ENCODE measurements at places on chromosomes 2 and 18.

DNA sequence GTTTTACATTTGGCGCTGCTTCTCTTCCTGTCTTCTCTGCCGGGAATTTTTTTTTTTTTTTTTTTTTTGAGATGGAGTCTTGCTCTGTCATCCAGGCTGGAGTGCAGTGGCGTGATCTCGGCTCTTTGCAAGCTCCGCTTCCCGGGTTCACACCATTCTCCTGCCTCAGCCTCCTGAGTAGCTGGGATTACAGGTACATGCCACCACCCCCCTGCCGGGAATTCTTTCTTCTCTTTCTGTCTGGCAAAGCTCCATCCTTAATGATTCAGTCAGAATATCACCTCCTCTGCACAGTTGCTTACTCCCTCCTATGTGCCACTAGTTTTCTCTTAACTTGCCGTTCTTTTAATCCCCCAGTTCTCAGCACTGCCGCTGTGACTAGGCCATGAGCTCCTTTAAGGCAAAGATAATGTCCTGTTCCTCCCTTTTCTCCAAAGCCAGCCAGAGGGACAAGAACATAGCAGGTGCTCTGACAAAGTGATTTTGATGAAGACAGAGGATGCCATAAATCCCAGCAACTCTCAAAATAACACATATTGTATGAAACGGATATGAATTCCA lies 112.1 kb upstream of the LRATD1 start:
- no peak for DNase-seq

- no peak for DNase-seq
Measured at GRCh38 chr2:223526106-223526505, 76.1 kb downstream of the SCG2 start.

- no peak for DNase-seq
Measured at GRCh38 chr2:100655446-100655845, 92.7 kb downstream of the PDCL3 start.

GRCh38 chr2:1701020-1701419 lies 43.3 kb downstream of the PXDN start:
- no peak for DNase-seq

GRCh38 chr2:239026711-239027361 lies 179.0 kb downstream of the TWIST2 start:
- DNase-seq: no peak

GRCh38 chr18:59376351-59376935 lies 17.4 kb upstream of the LMAN1 start:
- DNase-seq: no peak

DNA sequence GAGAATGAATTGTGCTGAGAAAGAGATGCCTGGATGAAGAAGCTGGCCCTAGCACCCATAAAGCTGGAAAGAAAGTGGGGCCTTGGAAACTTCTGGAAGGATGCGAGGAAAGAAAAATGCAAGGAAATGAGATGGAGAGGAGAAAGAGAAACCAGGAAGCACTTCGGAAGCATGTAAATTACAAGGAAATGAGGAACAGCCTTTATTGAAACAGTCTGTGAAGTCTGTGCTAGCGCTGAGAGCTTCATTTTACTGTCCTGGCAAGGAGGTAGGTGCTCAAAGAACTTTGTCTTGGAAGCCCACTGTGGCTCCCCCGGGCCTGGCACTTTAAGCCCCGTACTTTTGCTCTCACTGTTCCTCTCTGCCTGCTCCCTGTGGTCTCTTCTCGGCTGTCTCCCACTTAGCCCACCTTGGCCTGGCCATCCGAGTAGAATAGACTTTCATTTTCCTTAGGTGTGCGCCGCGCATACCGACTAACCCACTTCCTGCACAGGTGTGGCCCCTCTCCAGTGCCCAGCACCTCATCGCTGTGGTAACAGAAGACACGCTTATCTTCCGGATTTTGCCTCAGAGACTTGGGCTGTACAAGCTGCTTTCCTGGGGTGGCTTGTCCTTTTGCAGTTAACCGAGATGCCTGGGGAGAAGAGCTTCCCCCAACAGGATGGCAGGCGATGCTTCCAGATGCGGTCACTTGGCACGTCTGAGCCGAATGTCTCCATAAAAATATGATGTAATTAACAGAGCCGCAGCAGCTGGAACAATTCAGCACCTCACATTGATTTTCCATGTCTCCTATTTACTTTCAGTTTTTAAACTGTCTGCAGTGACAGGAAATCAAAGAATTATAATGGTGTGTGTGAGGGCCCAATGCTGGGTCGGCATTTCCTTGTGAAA lies 199.6 kb downstream of the HRH4 start:
- DNase-seq: no peak

DNA sequence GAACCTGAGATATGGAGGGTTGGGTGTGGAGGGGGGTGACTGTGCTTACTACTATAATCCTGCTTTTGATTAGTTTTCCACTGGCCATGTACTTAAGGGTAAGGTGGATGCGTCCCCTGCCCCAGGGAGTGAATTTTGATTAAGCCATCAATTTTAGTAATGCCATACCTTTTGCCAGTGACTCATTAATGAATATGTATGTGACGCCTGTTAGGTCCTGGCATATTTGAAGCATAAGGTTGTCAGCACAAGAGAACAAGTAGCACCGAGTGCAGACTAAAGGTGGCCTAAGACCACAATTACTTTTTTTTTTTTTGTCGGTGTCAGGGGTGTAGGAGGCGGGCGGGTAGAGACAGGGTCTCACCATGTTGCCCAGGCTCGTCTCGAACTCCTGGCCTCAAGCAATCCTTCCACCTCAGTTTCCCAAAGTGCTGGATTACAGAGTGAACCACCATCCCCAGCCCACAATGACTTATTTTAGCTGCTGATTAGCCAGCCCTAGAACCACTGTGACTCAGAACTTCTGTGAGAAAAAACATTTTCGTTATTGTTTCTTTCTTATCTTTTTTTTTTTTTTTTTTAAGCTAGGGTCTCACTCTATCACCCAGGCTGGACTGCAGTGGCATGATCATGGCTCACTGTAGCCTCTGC lies 7.0 kb downstream of the TANC1 start:
- DNase-seq: no peak

- DNase-seq: peak; percentile 9
Measured at GRCh38 chr2:240568678-240569522, 616 bp downstream of the RNPEPL1 start.

DNA sequence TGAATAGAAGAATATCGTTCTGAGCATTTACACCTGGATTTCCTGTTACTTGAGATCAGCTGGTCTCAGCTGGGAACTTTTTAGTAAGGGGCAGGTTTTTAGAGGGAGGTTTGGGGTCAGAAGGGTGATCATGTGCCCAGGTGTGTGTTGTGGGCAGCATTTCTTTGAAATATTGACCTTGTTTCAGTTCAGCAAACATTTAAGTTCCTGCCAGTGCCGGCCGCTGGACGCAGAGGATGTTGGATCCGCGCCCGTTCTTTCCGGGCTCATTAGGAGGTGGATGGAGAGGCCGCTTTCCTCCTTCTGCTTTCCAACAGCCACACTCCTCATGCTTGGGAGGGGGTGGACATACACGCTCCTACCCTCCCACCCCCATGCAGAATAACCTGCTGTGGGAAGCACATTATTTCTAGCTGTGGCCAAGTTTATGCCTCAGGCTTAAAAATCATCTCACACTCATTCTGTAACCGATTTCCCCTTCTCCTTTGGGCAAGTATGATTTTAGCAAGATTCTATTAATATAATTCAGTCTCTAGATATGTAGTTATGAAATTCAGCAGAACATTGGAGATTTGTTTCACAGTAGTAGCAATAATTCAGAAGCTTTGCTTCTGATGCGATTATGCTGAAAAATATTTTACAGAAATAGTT lies 131.4 kb downstream of the ZNF236 start:
- DNase-seq: peak; percentile 41

DNA sequence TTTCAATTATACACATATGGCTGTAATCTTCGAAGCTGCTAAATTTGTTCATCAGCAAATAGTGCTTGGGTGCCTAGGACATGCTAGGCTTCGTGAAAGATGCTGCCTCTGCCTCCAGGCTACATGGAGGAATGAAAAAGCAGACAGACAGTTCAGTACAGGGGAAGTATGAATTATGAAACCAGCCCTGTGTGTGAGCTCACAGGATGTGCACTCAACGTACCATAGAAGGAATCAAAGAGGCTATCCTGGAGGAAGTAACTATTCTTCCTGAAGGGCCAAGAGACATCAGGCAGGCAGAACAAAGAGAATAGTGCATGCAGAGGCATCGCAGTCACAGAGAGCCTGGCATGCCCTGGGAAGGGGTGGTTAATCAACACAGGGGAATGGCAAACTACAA lies 61.4 kb downstream of the DYM start:
- no peak for DNase-seq

- no peak for DNase-seq
Measured at GRCh38 chr2:67142071-67142470, 255.1 kb upstream of the ETAA1 start.

GRCh38 chr2:122422384-122422991 lies 667.0 kb downstream of the TSN start:
- DNase-seq: no peak

- no peak for DNase-seq
Measured at GRCh38 chr2:96527286-96528005, 9.1 kb upstream of the ARID5A start.

- DNase-seq: no peak
Measured at GRCh38 chr2:20698916-20699613, 32.1 kb downstream of the GDF7 start.

DNA sequence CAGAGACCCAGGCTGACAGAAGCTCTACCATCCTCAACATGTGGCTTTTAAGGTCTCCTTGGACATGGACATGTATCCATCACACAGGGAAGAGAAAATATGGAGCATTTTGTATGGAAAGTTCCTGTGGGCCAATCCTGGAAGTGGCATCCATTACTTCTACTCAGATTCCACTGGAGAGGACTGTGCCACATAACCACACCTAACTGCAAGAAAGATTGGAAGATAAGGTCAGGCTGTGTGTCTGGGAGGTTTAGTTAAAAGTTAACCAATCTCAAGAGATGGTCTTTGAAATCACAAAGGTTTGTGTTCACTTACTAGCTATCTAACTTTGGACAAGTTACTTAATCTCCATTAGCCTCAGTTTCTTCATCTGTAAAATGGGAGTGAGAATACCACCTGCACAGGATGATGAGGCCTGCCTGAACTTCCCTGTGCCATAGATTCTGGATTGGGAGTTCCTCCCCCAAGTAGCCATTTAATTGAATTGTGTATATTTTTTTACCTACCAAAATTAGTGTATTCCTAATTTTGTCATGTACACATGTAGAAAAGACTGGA lies 3.9 kb upstream of the ABCB11 start:
- DNase-seq: no peak

DNA sequence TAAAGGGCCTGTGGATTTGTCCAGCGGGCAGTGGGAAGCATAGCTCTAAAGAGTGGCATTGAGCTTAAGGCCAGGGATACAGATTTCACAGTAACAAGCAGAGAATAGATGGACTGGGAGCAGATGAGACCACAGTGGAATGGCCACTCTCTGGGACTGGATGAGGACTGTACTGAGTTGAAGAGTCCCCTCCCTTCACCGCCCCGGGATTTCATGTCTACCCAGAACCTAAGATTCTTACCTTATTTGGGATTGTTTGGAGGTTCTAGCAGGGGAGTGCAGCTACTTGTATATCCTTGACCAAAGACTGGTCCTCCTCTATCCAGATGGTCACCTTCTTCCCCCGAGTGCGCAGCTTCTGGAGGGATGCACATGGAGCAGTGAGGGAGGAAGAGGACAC lies 28.0 kb upstream of the EFEMP1 start:
- no peak for DNase-seq

GRCh38 chr2:3222636-3223035 lies 155.0 kb downstream of the EIPR1 start:
- no peak for DNase-seq

DNA sequence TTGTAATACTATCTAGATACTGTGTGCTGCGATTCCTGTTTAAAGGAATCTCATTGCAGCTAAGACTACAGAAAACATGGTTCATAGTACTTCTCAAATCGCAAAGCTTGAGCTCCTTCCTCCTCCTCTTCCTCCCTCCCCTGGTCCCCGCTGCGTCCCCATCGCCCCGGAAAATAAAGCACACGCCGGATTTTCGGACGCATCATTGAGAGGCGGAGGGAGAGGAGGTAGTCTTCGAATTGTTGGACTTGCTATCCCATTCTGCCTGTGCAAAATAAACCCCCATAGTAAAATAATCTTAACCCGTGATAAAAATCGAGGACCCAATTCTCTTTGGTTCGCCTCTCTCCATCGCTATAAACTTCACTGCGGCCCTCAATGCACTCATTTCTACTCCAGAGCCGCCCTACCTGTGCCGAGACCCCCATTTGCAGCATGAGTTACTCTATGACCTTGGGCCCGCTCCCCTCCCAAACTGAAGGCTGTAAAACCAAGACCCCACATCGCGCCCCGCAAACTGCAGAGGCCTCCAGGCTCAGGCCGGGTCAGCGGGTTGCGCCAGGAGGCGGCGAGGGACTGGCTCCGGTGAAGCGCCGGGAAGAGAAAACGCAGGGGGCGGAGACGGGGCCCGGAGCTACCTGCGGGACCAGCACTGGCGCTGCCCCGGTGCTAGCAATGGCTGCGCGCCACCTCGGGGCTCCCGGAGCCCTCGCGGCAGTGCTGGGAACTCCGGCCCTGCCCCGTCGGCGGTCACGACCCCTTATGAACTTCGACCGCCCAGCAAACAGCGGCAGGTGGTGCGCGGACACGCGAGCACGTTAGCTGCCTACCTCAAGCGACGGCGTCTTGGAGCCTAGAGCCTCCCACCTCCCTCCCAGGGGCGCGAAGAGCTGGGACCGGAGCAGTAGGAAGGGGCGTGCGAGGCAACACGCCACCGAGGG lies 649 bp downstream of the ESCO1 start:
- no peak for DNase-seq

- no peak for DNase-seq
Measured at GRCh38 chr2:74558284-74559230, 4.0 kb downstream of the DOK1 start.

DNA sequence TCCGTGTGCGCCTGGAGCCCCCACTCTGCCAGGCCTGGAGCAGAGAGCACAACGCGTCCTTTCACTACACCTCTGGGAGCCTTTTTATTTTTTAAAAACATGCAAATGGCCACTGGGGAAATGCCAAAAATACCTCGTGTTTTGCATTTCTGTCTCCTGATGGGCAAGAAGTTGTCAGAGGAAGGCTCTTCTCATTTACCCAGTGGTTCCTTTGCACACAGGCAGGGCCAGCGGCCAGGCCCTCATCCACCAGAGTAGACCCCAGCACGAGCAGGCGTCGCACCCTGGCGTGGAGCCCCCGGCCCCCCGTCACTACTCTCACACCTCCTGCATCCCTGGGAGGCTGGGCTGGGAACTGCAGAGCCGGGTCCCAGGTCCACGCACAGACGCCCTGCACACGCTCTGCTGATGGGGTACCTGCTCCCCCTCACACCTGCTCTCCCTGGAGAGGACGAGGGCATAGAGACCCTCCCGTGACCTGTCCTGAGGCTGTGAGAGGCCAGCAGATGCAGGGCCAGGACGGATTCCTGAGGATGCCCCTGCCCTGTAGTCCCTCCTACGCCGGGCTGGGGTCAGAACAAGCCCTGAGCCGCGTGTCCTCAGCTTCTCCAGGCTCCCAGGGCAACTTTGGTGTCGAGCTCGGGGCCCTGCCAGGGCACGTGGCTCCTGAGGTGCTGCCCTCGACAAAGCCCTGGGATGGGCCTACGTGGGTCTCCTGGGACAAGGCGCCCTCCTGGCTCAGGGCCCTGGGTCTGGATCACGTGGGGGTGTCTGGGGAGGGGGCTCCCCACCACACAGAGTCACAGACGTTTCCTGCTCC lies 65.0 kb downstream of the NFATC1 start:
- no peak for DNase-seq

- DNase-seq: no peak
Measured at GRCh38 chr2:43102366-43103092, 123.9 kb downstream of the ZFP36L2 start.
